Activated T-helper 17 cell treated with anti-CD3 and anti-CD28 coated beads, Interleukin-2, amount 50 U/mL, for 72 hours (primary cell): ENCODE measurements at places on chromosomes 7 and 10.

DNA sequence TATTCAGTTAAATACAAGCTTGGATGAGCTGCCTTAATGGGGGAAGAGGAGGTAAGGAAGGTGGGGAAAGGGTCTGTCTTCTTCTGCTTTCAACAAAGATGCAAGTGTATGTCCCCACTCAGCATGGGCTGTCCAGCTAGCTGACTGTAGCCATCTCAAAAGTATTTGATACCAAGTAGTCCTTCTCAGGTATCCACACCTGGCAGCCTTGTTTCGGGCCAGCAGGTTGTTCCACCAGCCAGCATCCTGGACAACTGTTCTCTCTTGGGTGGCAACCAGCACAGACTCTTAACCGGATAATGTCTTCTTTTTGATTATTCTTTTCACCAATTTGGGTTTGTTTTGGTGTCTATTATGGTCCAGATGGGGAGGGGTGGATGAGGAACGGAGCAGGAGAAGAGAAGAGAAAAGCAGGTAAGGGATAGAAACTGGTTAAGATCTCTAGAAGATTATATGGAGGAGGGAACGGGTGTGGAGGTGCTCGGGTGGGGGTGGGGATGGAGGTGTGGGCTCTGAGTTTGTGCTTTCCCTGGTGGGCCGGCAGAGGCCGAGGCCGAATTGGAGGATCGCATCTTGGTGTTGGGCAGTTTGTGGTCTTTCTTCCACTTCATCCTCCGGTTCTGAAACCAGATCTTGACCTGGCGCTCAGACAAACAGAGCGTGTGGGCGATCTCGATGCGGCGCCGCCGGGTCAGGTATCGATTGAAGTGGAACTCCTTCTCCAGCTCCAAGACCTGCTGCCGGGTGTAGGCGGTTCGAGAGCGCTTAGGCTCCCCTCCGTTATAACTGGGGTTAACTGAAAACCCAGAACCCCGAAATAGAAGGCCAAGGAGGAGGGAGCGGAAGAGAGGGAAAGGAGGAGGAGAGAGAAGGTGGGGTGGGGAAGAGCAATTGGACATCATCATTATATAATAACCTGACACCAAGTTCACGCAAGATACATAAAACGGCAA, 1.5 kb downstream of the HOXA4 start:
- ATAC-seq: no peak

DNA sequence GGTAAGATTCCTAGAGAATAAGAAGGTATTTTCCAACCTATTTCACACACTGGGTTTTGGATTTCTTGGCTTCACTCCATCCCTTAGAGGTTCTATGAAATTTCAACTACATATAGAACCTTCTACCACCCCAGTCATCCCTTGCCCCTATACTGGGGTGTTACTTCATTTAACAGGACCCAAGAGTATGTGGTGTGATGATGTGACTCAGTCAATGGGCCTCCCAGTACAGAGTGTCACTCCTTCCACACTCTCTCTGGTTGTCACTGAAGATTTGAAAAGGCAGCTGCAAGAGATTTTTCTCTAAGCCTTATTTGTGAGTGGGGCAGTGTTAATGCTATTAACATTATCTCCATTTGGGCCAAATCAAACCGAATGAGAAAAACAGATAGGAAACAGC, 33.5 kb downstream of the FGFBP3 start:
- peak; percentile 43 for ATAC-seq

GRCh38 chr10:12549297-12549696, 199.9 kb downstream of the CAMK1D start:
- no peak for ATAC-seq

GRCh38 chr7:27513885-27514284, 148.8 kb downstream of the HIBADH start:
- ATAC-seq: no peak

DNA sequence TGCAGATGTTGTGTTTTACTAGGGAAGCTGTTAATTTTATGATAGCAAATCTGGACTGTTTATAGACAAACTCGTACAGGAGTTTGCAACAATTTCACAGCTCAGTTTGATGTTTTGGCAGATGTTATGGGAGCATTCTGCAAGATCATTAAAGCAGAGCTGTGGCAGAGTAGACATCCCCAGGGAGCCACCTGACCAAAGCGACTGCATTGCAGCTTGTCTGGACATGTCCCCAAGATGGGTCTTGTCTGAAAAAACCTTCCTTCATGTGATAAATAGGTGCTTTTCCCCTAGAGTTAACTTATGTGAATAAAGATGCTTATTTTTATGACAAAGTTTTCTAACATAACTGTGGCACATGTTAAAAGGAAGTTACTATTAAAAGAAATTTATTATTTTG, 91.2 kb upstream of the GPR141 start:
- no peak for ATAC-seq

- no peak for ATAC-seq
Observed at GRCh38 chr10:49500412-49500811, 38.5 kb downstream of the ERCC6 start.

DNA sequence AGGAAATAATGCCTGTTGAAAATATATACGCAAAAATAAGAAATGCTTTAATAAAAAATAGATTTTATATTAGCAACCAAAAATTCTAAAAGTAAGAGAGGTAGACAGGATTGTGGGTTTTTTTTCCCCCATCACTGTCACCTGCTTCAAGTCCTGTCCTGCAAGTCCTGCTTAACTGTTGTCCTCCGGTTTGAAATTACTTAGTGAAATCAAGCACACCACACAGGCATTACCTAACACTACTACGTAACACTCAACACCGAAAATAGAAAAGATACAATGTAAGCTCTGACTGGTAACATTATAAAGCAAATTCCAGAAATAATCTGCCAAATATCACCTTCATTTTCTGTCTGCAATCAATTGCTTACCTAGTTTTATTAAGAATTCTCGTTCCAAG, 90.9 kb downstream of the UPF2 start:
- ATAC-seq: no peak

DNA sequence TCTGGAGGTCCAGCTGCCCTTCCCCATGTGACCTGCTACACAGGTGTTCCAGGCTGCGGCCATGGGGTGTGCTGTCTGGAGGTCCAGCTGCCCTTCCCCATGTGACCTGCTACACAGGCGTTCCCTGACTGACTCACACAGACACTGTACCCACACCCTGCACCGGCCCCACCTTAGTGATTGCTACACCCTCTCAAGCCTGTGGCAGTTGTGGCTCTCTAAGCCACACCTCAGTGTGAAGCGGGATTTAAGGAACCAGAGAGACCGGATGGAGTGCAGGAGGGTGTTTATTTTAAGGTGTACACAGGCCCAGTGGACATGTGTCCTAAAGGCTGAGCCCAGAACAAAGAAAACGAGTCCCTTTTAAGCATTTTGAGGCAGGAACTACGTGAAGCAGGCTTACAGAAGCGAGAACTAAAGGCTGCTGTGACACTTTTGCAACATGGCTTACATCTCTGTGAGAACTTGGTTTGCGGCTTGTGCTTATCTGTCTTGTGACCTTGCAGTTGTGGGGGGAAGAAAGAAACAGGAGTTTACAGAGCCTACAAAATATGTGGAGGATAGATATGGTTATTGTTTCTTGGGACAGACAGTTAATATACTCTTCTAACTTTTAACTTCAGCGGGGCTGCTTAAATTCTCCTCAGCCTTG, 326.4 kb downstream of the PAXIP1 start:
- ATAC-seq: no peak

- no peak for ATAC-seq
Observed at GRCh38 chr7:5580714-5581395, 157.2 kb upstream of the TNRC18 start.

- peak; percentile 78 for ATAC-seq
Observed at GRCh38 chr10:133400624-133401424, 6.9 kb downstream of the MTG1 start.

GRCh38 chr7:105581066-105581811, at the start of gene EFCAB10:
Gene EFCAB10 (minus strand): TSS chr7:105581493. CDS start chr7:105581463, 30 bp downstream.
- ATAC-seq: peak; percentile 81

DNA sequence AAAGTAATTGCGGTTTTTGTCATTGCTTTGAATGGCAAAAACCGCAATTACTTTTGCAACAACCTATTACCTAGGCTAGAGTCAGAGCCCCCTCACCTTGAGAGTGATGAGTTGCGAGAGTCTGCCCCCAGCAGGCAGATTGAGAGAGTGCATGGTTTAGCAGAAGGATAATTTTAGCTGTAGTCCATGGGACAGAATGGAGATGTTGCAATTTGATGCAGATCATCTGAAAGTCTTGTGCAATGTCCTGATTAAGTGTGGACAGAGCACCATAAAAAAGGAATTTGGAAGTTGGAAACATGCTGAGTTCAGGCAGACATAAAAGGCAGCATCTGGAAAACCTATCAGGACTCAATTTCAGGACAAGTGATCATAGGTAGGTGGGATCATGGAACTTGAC, 48.7 kb downstream of the GPR141 start:
- no peak for ATAC-seq

DNA sequence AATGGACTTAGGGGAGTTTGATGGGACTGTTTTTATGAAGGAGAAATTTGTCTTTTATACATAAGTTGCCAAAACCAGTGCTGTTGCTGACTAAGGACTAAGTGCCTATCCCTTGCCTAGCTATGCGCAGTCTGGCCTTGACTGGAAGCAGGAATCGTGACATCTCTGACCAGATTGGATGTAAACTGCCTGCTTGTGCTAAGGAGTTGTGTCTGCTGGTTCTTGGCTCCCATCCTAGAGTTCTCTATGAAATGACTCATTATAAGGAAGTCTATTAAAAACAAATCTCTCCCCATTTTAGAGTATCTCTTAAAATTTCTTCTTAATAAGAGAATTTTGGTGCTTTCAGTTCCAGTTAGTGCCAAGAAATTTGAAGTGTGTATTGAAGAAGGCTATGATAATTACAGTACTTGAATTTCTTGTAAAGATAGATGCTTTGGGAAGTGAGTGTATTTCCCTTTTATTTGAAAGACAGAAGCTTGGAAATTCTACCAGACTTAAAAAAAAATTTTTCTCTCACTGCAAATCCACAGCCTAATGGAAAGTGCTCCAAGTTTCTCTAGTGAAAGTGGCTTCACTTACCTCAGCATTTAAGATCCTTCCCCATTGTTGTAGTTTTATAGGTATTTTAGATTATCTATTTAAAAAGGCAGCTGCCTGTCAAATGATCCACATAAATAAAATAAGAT, 77.6 kb downstream of the BICC1 start:
- ATAC-seq: no peak

- ATAC-seq: no peak
Observed at GRCh38 chr10:107434201-107434600, 269.7 kb upstream of the SORCS1 start.

DNA sequence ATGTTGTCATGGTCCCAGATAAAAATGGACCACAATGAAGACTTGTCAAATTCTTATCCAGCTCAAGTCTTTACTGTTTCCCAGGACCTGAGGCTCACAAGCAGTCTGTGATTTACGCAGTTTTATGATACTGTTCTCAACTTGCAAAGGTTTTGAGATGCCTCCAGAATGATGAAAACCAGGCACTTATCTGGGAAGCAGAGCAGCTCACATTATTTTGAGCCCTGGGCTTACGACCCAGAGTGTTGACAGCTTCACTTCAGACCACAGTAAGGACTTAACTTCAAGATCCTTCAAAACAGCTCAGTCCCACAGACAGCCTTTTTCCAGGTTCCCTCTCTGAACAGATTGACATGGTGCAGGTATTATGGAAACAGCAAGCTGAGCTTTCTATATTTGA, 236.1 kb downstream of the RNLS start:
- ATAC-seq: no peak

DNA sequence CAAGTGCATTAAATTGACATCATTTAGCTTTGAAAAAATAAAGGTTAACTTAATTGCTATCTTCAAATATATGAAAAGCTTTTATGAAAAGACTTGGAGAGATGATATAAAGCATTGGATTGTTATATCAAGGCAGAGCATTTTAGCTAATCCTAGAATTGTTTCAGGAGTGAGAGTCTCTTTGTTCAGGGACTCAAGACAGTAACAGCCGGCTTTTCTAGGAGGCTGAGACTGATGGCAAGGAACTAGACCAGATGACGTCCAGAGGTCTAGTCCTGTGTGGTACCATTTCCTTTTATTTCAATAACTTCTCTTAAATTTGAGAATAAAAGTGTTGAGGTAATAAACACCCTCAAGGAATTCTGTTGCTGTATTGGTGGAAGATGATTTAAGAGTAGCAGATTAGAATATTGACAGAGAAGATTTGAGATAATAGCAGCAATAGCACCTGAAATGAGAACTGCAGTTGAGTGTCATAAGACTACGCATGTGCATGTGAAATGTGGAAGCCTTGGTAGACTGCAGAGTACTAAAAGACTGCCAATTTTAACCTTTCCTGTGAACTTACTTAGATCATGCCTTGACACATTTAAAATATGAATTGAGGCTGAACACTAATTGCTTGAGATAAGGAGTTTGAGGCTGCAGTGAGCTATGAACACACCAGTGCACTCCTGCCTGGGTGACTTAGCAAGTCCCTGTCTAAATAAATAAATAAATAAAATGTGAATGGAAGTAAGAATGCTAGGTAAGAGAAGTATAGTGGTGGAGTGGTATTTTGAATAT, 79.6 kb downstream of the ZNRF2 start:
- ATAC-seq: no peak

DNA sequence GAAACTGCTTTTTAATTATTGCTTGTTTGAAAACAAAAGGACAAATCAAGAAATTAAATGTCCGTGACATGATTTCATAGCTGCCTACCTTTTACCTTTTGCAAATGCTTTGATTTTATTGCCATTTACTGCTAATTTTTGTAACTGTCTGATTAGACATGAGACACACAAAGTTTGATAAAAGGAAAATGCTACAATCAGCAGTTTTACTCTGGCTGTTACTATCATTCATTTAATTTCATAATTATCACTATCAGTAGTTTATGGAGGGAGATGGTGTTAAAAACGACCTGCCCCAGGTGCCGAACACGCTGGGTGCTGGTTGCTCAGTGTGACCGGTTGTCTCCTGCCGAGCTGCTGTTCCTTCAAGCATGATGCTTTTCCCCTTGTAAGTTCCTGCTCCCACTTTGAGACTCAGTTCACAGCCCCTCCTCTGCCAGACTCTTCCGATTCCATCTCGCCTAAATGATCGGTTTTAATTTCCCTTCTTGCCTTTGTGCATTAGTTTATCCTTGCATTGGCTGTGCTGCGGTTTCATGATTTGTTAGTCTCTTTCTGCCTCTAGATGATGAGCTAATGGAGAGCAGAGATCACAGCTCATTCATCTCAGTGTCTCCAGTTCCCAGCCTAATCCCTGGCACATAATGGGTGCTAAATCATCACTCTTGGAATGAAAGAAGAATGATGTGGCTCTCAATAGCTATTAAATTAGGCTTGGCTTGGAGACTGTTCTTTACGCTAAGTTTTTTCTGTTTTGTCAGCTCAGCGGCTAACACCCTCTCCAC, 110.6 kb downstream of the PFKFB3 start:
- no peak for ATAC-seq

- ATAC-seq: no peak
Observed at GRCh38 chr7:21507627-21508343, 35.1 kb upstream of the DNAH11 start.

- ATAC-seq: no peak
Observed at GRCh38 chr10:128050936-128051335, 75.3 kb downstream of the MKI67 start.

DNA sequence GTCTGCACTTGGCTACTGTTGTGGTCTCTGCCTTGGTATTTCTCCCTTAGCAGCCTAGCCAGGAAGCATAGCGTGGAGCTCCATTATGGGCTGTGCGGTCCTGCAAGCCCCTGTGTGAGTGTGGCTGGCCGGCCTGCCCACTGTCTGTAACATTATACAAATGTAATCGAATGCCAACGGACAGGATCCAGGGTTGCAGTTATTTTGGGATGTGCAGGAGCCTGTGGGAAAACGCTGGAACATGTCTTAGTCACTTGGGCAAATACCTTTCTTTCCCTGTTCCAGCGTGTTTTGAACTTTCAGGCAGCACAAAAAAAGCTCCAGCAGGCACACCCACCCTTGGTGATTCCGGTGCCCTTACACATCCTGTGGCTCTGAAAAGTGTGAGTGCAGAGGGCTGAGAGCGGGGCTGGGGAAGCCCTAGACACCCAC, 29.5 kb downstream of the BAG3 start:
- ATAC-seq: peak; percentile 29
